Stimulated activated CD4-positive, alpha-beta T cell treated with anti-CD3 and anti-CD28 coated beads, Interleukin-1b, Interleukin-23, amount 100 ng/mL, for 24 hours (primary cell): ENCODE measurements at places on chromosomes 7 and 10.

DNA sequence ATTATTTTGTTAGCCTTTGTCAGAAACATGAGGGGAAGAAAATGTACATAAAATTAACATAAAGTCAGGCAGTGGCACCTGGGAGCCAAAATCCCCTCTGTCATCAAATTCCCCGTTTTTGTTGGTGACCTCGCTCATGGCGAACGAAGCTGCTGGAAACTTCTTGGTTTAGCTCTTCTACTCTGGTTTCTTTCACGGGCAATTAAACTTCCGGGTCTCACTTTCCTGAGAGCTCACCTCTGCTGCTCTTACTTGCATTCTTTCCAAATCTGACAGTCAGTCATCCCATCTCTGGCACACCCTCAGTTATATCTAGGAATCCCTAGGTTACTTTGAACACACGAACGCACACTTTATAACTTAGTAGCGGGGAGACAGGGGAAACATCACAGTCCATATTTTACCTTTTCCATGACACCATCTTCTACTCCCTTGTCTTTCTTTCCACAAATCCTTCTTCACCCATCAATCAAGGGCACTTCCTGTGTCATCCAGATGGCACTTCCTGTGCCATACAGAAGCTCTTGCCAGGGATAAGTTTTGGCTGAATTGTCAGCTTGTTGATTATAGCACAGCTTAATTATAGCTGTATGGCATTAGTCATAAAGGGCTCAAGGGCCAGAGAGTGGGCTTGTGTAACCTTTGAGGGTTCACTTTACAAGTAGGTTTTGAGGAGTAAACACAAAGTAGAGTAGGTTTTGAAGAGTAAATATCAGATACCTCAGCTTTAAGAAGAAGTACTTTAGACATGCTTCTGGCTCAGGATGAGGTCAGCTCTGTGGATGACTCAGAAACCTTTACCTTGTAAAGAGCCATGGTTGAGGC is 105.1 kb downstream of the GATA3 start:
- no peak for DNase-seq

DNA sequence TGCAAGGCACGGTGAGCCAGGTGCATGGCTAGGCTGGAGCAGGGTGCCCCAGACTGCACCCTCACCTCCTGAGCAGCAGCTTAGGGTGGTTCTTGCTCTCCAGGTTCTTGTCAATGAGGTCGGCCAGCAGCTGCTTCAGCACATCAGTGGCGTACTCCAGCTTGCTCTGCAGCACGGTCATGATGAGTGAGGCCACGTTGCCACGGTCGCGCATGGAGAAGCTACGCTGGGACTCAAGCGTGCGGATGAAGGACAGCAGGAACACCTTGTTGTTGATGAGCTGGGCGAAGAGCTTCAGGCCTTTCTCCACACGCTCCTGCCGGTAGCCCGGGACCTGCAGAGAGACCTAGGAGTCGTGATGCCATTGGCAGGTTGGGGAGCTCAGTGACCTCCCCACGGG is 408.0 kb downstream of the PLXNA4 start:
- no peak for DNase-seq

DNA sequence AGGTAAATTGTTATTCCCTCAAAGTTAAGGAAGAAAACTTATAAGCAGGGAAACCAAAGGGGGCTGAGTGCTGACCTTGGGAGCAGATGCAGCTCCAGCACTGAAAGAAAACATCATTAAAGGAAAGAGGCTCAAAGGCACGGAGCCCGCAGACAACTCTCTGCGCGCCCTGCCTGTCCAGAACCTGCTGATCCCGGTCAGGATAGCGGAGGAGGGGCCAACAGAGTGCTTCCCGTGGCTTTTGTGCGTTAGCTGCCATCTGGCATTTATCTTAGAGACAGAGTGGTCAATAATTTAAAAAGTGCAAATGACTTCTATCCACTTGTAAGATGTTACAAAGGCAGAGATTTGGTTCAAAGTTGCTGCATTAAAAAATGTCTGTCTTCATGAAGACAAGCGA is 162.1 kb downstream of the FANK1 start:
- DNase-seq, result no peak

DNA sequence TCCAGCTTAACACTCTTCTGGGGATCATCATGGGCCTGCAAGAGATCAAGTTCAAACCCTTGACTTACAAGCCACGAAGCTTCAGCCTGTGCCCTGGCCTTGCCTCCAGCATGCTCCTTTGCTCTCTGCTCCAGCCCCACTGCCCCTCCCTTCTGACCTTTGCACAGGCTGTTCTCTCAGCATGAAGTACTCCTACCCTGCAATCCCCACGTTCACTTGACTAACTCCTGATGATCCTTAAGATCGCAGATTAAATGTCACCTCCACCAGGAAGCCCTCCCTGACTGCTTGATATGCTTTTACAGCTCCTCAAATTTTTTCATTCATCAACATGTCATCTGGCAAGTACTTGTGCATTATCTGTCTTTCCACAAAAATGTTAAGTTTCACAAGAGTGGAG is 75.5 kb upstream of the SLF2 start:
- no peak for DNase-seq

- DNase-seq, result no peak
These were observed 82.0 kb downstream of the GLRX3 start for GRCh38 chr10:130218181-130218641.

GRCh38 chr10:88652616-88653015 is 11.6 kb upstream of the LIPF start:
- DNase-seq, result no peak
